ENCODE measurements at places on chromosomes 4 and X.
A peak's percentile ranks its signal among the peaks of the same experiment; 100 is the strongest.

DNA sequence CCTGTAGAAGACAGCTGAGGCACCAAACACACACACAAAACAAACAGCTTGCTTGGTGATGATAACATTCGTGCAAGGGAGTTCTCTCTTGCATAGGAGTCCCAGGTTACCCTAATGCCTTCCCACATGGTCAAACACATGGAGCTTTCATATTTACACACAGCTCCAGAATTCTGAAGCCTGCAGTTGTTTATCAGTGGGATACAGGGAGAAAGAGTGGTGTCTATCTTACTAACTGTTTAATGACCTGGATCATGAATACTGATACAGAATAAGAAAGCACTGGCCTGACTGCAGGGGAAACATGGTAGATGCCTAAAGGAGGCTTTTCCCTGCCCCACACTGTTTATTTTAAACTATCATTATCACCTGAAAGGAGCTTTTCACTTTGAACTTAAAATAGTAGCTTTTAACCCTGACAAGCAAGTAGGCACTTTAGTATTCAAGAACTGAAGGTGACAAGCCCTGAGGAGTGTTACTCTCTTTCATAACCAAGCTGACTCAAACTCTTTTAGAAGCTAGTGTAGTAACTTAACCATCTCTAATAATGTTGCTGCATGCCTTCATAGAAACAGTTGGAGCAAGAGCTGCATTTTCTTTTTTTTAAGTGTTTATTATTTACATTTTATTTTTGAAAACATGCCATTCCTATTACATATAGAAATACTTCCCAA is 15.6 kb downstream of the TET2 start:
- no peak for DNase-seq

DNA sequence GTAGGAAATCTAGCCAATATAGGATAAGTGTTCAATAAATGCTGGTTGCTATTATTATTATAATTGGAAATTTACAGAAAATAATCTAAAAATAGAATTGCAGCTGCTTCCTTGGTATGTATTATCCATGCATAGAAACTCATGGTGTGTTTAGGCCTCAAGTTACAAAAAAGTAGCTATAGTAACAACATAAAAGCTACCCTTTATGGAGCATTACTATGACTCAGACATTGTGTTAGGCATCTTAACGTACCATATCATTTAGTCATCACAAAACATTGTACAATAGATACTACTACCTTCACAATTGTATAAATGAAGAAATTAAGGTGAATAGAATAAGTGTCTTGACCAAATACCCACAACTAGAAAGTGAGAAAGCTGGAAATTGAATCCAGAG is 126.9 kb upstream of the NRK start:
- DNase-seq: no peak

- DNase-seq: no peak
These were observed 430.3 kb downstream of the SPRY1 start for GRCh38 chr4:123826896-123827295.

DNA sequence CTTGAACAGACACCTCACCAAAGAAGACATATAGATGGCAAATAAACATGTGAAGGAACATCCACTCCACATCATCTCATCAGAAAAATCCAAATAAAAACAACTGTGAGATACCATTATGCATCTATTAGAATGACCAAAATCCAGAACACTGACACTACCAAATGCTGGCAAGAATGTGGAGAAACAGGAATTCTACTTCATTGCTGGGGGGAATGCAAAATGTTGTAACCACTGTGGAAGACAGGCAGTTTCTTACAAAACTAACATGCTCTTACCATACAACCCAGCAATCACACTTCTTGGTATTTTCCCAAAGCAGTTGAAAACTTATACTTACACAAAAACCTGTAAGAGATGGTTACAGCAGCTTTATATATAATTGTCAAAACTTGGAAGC is 38.2 kb upstream of the ANTXR2 start:
- DNase-seq: no peak

DNA sequence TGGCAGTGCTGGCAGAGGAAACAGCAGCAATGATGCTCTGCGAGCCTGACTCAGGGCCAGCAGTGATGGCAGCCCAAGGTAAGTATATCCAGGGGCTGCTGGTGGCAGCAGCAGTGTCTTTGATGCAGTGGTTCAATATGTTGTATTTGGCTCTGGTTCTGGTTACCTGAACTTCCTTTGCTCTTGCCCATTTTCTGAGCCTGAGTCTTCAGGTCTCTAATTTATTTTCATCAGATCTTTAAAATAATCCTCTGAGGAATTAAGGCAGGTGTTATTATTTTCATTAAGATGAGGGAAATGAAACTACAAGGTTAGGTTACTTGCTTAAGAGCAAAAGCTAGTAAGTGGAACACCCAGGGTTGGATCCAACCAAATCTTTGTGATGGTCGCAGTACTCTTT is 102.8 kb upstream of the BMP2K start:
- DNase-seq: no peak

- DNase-seq: peak; percentile 1
These were observed 111.0 kb downstream of the ASB9 start for GRCh38 chrX:15158736-15159406.

GRCh38 chrX:150032742-150033141 is 94.5 kb upstream of the EOLA2 start:
- no peak for DNase-seq

All from stimulated activated CD4-positive, alpha-beta T cell treated with anti-CD3 and anti-CD28 coated beads, Interleukin-4, amount 100 ng/mL, for 1 hour (primary cell).